ENCODE measurements at places on chromosomes 16 and 17.
A peak's percentile ranks its signal among the peaks of the same experiment; 100 is the strongest.

DNA sequence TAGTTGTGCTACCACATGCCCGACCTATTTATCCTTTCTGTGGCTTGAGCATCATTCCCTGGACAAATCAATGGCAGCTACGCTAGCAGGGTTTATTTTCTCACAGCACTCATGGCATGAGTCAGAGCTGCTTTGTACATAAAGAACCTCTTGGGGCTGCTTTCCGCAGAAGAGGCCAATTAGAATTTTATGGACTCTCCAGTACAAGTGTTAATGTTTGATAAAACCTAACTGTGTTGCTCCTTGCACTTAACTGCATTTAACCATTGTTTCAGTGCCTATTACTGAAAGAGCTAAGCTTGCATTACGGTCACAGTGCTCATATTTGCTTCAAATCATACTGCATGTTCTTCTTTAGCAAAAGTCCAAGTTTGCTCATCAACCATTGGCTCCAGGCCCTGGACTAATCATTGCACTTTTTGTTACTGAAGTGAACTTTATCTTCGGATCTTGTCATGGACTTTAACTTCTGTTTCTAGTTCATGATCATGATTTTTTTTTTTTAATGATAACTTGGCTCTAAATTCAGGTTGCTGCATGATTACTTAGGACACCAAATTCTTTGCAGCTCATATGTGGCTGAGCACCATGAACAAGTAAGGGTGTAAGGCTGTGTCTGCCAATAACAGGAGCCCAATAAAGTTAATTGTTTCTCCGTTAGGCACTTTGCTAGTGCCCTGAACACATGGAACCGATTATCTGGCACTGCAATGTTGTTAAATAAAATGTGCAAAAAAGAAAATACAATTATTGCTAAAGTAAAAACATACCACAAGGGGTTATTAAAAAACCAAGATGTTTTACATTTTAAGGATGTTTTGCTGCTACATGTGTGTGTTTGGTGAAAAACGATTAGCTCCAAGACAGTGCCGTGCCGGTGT is 492.2 kb downstream of the KCNJ2 start:
- DNase-seq: peak; percentile 58

DNA sequence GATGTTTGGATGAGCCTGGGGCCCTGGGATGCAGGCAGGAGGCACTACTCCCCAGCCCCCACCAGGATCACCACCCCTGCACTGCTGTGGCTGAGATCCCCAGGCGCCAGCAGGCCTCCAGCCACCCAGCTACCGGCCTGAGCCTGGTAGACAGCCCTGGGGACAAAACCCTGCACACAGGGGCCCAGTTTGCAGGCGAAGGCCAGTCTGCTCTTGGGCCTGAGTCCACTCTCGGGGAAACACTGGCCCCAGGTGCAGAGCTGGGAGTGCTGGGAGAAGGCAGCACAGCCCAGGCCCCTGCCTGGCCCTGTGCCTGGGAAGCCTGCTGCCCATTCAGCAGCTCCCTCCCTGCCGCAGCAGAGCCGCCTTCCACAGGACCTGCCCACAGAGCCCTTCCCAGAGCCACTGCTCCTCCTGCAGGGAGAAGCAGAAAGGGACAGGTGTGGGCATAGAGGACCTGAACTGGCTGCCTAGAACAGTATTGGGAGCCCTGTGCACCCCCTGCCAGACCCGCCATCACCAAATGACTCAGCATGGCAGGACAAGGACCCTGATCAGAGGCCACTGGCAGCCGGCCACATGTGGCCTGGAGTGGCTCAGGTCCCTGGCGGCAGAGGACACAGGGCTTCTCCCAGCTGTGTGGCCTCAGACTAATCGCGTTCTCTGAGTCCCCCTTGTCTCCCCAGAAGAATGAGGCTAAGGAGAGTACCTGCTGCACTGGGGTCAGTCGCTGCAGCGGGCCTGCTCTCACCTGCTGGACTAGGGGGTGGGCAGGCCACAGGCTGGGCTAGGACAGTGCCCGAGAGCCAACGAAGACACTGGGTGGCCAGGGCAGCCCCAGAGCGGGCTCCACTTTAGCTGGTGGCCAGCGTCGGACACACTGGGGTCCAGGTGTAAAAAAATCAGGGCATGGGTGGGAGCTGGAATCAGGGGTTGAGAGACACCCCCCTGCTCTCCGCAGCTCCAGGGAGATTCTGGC is 10.7 kb downstream of the MSRB1 start:
- DNase-seq: no peak

GRCh38 chr16:69619514-69619913 is 53.7 kb downstream of the NFAT5 start:
- DNase-seq: no peak

GRCh38 chr17:73838815-73839214 is 194.6 kb upstream of the SDK2 start:
- no peak for DNase-seq

DNA sequence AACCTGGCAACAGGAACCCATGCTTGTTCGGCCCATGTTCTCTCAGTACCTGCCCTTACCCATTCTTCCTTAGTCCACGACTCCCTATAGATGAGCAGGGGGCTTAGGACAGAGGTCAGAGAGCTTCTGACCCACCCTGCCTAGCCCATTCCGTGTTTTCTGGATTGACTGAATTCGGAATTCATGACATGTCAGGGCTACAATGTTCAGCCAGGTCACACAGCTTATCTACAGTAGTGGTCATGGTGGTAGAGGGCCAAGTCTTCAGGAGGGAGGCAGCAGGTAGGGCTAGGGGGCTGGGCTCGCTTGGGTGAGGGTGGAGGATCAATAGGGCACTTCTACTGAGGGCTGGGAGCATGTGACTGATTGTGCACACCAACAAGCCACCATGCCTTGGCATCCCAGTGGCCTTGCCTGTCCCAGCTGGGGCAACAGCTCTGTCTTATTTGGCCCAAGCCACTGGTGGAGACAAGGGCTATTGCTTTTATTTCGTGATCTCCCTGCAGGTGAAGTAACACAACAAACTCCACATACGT is 3.1 kb downstream of the HEXIM2 start:
- no peak for DNase-seq

GRCh38 chr17:38667099-38667786 is 7.5 kb downstream of the EPOP start:
- DNase-seq: peak; percentile 65

- DNase-seq: no peak
Measured at GRCh38 chr17:10610884-10611283, 46.2 kb downstream of the MYH3 start.

- no peak for DNase-seq
Measured at GRCh38 chr16:70784692-70785555, 16.0 kb downstream of the VAC14 start.

DNA sequence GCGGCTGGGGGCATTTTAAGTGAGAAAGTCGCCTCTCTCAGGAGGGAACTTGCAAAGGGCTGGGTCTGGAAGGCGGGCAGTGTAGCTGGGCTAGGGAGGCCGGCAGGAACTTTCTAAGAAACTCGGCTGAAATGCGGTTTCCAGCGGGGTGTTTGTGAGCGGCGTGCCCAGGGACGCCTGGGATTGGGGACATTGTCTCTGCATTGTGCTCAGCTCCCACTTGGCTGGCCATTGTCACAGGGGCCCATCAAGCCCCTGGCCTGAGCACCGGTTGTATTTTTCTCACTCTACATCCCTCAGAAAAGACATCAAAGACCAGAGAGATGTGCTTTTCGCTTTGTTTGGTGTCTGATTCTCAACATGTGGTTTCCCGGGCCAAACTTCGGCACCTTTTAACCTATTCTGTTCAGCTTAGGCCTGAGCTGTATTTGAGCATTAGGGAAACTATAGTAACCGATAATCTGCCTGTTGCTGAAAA is 291.1 kb upstream of the IRX3 start:
- DNase-seq: no peak

DNA sequence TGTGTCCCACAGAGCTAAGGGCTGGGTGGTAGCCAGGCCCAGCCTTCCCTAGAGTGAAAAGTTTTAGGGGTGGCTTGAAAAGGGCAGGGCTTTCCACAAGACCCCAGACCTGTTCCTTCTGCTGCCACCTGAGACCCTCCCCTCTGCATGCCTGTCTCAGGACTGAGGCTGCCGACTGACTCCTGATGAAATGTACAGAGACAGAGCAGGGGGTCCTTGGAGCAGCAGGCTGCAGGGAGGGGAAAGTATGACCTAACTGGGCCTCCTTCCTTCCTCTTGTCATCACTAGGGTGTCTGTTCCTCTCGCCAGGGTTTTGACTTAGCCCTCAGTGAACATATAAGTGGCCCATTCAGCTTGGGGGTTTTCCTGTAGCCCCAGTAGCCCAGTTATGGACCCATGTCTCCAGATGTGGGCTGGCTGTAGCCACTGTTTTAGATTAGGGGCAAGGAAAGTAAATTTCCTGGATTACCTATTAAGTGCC is 14.9 kb upstream of the NFATC3 start:
- no peak for DNase-seq

DNA sequence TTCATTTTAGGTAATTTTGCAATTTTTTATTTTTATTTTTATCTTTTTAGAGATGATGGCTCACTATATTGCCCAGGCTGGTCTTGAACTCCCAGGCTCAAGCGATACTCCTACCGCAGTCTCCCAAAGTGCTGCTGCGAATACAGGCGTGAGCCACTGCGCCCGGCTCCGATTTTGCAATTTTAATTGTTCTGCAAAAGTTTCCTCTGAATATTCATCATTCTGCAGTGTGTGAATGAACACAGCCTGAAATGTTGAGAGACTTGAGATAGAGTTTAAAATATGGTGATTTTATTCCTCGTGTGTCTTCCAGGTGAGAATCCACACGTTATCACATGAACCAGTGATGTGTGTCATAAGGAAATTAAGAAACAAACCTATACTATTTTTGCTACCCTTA is 75.8 kb downstream of the KCNJ12 start:
- DNase-seq: no peak

DNA sequence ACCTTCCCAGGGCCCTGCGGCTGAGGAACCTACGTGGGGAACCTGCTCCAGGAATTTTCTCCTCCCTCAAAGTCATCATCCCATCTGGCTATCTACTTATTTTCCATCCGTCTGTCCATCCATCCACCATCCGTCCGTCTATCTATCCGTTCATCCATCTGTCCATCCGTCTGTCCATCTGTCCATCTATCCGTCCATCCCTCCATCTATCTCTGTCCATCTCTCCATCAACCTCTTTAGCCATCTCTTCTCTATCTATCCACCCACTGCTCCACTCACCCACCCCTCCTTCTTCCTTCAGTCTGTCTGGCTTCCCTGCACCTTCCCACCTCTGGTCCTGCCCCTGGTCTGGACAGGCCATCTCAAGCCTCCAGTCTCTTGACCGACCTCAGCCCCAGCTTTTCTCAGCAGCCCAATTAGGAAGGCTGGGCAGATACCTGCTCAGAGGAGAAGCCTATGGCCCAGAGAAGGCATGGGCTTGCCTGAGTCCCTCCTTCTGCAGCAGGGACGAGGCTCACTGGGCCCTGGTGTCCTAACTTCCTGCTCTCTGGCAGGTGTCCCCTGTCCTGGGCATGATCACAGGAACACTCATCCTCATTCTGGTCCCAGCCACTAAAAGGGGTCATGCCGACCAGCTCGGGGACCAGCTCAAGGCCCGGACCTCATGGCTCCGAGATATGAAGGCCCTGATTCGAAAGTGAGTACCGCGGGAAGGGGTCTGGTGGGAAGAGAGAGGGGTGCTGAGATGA is 23.0 kb downstream of the MYBBP1A start:
- DNase-seq: no peak

DNA sequence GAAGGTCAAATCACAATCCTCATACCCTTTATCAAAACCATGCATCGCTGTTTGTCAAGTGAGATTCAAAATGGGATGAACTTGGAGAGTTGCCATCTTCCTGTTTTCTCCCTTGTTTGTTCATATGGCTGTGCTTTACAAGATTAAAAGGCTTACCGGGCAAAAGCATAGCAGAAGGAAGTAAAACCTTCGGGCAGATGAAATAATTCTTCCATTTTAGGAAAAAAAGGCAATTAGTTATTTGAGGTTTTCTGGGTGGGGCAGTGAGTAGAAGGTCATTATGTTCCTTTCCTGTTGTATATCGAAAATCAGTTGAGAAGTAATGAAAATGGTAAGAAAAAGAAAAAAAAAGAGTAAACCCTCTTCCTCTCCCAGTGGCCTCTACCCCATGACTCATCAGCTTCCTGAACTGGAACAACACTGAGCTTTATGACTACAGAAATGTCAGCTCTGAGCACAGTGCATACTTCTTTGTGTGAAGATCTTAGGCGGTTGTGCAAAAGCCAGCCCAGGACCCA is 369.2 kb downstream of the CDH13 start:
- peak; percentile 73 for DNase-seq

GRCh38 chr17:4219241-4219640 is 44.5 kb downstream of the ANKFY1 start:
- no peak for DNase-seq

- no peak for DNase-seq
Measured at GRCh38 chr17:16913463-16913862, 58.5 kb downstream of the TNFRSF13B start.

All from Daoy (cell line).